Stimulated activated CD4-positive, alpha-beta T cell treated with anti-CD3 and anti-CD28 coated beads, TNF-alpha, amount 100 ng/mL, for 1 hour (primary cell): ENCODE measurements at places on chromosomes 16 and 17.

- DNase-seq, result no peak
Measured at GRCh38 chr16:83100679-83101078, 473.9 kb downstream of the CDH13 start.

GRCh38 chr16:53320992-53321391 lies 113.3 kb upstream of the RBL2 start:
- no peak for DNase-seq

- DNase-seq, result no peak
Measured at GRCh38 chr16:46721885-46722284, 26.3 kb downstream of the MYLK3 start.

DNA sequence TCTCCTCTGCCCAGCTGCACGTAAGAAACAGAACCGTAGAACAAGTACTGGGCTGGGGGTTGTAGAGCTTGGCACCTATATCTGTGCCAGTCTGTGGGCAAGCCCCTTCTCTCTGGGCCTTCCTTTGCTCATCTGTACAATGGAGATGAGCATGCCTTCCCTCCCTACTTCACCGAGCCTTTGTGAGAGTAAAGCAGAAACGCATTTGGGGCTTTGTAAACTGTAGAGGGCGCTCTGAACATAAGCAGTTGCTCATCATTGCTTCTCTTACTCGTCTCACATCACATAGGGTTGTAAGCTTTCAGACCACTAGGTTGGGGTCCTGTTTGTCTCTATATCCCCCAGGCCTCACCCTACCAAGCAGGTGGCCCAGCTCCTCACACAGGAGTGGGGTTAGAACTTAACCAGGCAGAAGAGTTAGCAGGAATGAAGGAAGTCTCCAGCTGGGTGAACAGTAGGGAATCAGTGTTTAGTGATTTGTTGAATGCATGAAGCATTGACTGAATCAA lies 15.1 kb downstream of the SAMD14 start:
- no peak for DNase-seq

- DNase-seq, result no peak
Measured at GRCh38 chr16:13453938-13454553, 465.9 kb upstream of the ERCC4 start.

GRCh38 chr17:55272711-55273578 lies 8.2 kb downstream of the HLF start:
- DNase-seq, result no peak

- DNase-seq, result no peak
Measured at GRCh38 chr17:81481073-81481799, 31.4 kb downstream of the ACTG1 start.

GRCh38 chr16:53775821-53776431 lies 72.0 kb downstream of the FTO start:
- DNase-seq, result no peak

DNA sequence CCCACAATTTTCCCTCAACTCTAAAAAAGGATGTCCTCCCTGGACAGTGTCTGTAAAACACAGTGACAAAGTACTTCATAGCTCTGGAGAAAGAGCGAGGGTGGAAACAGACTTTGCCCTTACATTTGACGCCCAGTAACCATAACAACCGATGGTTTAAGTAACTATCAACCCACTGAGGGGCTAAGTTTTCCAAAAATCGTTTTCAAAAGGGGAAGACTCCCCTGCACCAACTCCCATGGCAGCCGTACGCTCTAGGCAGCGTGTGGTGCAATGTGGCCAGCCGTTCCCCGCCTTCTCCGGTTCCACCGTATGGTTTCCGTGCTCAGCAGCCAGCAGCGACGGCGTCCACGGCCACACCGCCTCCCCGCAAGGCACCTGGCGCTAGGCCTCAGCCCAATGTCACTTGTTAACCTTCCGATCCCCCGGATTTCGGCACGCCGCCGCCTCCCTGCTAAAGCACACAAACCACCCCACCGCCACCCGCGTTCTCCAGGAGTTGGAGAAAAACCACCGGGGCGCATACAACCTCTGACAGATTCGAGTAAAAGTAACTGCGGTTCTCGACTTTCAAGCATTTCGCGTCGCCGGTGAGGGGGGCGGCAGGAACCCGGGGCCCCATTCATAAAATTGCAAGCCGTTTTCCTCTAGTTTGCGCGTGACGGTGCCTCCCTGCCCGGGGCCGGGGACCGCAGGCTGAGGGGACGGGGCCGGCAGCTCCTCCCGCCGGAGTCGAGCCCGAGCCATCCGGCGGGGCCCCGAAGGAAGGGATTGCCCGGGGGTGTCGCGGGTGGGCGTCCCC lies 661 bp downstream of the TEX2 start:
- peak; percentile 9 for DNase-seq

DNA sequence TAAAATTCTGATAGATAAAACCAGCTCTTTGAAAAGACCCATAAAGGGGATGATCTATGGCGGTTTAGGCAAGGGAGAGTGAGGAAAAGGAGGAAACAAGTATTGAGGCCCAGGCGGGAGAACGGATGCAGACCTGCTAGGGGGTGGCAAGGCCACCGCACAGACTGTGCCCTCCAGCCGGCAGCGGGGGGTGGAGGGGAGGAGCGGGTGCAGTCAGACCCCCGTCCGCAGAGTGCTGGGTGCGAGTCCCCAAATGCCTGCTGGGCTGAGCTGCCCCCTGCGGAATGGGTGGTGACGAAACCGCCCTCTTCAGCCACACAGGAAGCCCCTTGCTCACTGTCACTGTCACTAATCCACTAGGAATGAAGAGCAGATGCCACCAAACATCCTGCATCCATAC lies 46.0 kb downstream of the LMF1 start:
- DNase-seq, result no peak

- no peak for DNase-seq
Measured at GRCh38 chr17:66829386-66829864, 5.5 kb upstream of the CACNG5 start.

DNA sequence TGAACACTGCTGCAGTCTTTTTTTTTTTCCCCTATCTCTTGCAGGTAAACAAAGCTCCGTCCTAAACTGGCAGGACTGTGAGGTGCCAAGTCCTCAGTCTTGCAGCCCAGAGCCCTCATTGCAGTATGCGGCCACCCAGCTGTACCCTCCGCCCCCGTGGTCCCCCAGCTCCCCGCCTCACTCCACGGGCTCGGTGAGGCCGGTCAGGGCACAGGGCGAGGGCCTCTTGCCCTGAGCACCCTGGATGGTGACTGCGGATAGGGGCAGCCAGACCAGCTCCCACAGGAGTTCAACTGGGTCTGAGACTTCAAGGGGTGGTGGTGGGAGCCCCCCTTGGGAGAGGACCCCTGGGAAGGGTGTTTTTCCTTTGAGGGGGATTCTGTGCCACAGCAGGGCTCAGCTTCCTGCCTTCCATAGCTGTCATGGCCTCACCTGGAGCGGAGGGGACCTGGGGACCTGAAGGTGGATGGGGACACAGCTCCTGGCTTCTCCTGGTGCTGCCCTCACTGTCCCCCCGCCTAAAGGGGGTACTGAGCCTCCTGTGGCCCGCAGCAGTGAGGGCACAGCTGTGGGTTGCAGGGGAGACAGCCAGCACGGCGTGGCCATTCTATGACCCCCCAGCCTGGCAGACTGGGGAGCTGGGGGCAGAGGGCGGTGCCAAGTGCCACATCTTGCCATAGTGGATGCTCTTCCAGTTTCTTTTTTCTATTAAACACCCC lies 13.8 kb downstream of the IL34 start:
- no peak for DNase-seq

GRCh38 chr16:51150165-51150887 lies 744 bp downstream of the SALL1 start:
- no peak for DNase-seq

- no peak for DNase-seq
Measured at GRCh38 chr17:1377334-1377733, 22.7 kb downstream of the YWHAE start.

DNA sequence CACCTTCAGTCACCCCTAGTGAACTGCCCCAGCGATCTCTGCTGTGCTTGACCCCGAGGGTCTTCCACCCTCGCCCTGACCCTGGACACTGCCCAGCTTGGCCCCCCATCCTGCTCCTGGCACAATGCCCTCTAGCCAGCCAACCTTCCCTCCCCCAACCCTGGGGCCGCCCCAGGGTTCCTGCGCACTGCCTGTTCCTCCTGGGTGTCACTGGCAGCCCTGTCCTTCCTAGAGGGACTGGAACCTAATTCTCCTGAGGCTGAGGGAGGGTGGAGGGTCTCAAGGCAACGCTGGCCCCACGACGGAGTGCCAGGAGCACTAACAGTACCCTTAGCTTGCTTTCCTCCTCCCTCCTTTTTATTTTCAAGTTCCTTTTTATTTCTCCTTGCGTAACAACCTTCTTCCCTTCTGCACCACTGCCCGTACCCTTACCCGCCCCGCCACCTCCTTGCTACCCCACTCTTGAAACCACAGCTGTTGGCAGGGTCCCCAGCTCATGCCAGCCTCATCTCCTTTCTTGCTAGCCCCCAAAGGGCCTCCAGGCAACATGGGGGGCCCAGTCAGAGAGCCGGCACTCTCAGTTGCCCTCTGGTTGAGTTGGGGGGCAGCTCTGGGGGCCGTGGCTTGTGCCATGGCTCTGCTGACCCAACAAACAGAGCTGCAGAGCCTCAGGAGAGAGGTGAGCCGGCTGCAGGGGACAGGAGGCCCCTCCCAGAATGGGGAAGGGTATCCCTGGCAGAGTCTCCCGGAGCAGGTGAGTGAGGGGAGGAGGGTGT lies at the start of gene TNFSF13:
TNFSF13 (plus strand) TSS at position 207 of the 776 bp plus-strand sequence; CDS start at position 497, 290 bp downstream.
- no peak for DNase-seq

DNA sequence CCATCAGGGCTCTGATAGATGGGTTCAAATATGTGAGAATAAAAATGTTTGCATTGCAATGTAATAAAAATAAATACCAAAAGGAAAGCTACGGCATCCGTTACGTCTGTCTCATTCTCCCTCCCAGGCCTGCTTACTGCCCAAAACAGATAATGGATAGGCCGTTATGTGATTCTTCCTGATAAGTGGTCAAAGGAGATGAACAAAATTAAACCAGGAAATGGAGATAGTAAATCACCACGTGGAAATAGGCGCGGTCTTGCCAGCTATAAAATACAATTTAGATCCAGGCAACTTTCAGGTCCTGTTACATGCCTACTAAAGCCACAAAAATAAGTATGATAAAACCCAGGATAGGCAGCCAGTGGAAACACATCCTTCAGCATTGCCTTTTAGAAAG lies 49.5 kb upstream of the CCL1 start:
- no peak for DNase-seq

- no peak for DNase-seq
Measured at GRCh38 chr16:3282103-3282729, 1.1 kb upstream of the ZNF263 start.

DNA sequence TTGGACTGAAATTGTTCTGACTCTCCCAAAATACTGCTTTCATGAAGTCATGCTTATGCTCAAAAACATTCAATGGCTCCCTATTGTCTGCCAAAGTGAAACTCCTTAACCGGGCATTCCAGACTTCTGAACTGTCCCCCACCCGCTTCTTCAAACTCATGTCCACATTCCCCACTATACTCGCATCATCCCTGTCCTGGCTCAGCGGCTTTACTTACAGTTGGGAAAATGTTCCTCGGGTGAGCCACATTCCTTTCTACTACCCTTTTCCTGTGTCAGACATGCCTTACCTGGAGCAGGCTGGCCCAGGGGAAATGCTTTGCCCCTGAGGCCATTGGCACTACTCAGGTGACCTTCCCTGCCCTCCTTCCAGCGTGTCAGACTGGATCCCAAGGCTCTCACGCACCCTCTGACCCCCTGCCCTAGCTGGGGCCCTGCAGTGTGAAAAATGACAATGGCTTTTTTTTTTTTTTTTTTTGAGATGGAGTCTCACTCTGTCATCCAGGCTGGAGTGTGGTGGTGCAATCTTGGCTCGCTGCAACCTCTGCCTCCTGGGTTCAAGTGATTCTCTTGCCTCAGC lies 5.3 kb downstream of the CYGB start:
- no peak for DNase-seq

DNA sequence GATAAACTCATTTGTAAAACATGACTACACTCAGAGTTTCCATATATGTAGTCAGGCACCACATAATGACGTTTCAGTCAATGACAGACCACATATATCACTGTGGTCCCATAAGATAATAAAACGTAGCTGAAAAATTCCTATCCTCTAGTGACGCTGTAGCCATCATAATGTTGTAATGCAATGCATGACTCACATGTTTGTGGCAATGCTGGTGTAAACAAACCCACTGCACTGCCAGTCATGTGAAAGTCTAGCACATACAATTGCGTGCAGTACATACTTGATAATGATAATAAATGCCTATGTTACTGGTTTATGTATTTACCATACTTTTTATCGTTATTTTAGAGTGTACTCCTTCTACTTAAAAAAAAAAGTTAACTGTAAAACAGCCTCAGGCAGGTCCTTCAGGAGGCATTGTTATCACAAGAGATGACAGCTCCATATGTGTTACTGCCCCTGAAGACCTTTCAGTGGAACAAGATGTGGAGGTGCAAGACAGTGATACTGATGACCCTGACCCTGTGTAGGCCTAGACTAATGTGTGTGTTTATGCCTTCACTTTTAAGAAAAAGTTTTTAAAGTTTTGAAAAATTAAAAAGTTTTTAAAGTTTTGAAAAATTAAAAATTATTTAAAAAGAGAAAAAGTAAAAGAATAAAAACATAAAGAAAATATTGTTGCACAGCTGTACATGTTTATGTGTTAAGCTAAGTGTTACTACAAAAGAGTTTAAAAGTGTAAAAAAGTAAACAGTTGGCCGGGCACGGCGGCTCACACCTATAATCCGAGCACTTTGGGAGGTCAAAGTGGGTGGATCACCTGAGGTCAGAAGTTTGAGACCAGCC lies 9.0 kb downstream of the STAT5B start:
- no peak for DNase-seq

GRCh38 chr17:35733366-35733765 lies 1.9 kb downstream of the RASL10B start:
- no peak for DNase-seq

- no peak for DNase-seq
Measured at GRCh38 chr17:18129041-18129502, 20.5 kb downstream of the MYO15A start.

DNA sequence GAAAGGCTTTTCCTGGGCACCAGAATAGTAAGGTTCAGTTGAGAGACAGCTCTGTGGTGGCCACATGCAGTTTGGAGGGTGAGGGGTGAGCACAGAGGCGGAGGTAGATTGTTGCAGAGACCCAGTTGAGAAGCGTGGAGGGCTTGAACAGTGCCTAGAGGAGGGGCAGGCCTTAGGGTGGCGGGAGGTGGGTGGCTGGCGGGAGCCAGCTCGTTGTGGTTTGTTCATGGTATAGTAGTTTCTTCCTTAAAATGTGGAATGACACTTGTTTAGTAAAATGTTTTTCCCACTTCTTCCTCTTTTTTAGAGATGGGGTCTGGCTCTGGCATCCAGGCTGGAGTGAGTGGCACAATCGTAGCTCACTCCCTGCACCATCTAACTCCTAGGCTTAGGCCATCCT lies 14.2 kb downstream of the USP10 start:
- no peak for DNase-seq

DNA sequence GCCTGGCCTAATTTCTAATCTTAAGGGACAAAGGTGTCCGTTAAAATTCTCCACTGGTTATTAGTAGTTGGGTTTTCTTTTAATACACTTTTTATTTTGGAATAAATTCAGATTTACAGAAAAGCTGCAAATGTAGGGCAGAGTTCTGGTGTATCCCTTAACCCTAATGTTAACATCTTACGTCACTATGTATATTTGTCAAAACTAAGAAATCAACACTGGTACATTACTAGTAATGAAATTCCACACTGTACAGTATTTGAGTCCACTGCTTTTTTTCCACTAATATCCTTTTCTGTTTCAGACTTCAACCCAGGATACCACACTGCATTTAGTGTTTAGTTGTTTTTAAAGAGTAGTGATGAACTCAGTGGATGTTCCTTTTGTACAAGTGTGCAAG lies 18.7 kb upstream of the KPNA2 start:
- no peak for DNase-seq

GRCh38 chr17:81902653-81903414 lies 796 bp downstream of the NPB start:
- no peak for DNase-seq
